ENCODE measurements at places on chromosomes 7 and 10.

- DNase-seq, result no peak
Measured at GRCh38 chr10:67668448-67668847, 27.5 kb downstream of the CTNNA3 start.

DNA sequence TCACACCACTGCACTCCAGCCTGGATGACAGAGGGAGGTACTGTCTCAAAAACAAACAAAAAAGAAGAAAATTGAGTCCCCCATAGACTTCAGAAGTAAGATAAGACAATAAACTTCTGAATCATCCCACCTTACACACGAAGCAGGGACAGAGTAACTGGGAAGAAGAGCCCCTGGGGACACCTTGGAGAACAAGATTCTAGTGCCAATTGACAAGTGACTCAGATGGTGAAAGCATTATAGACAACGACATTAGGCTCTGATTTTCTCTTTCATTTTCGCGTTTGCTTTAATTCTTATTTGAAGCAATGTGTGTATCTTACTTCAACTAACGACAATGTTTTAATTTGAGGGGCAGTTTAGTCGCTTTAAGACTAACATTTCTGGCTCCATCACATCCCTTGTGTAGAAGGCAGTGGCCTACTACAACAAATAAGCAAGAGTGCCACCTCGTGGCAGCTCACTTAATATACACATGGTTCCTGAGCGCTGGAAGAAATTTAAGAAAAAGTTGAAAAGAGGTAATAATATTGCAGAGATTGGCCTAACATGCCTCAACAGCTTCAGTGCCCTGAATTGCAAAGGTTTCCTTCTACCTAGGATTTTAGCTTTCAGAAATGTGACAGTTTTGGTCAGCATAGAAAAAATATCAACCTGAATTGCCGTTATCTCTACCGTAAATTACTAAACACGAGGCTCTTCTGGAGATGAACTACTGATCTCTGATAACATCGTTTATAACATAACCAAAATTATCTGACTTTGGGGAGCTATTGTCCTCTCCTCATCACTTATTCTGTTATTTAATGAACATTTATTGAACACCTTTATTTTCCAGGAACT, 36.7 kb downstream of the ASNS start:
- peak; percentile 24 for DNase-seq

DNA sequence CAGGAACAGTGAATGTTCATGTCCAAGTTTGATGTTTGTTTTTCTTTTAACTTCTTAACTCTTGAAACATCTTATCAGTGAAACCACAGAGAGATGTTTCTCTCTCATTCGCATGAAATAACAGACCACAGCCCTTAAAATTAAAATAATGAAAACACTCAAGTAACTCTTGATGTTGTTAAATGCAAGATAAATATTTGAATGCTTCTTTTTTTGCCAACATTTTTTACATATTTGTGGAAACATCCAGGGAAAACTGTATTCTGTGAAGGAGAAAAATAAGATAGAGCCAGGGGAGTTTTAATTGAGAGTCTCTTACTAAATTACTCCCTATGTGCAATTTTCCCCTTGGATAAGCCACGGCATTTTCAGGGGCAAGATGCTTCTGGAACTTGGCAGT, 361.8 kb upstream of the MGMT start:
- no peak for DNase-seq

GRCh38 chr7:92634924-92635519, 44.8 kb upstream of the FAM133B start:
- no peak for DNase-seq

- DNase-seq, result no peak
Measured at GRCh38 chr7:53984776-53985175, 557.4 kb upstream of the VSTM2A start.

- no peak for DNase-seq
Measured at GRCh38 chr7:16396766-16397500, 24.4 kb downstream of the CRPPA start.

- no peak for DNase-seq
Measured at GRCh38 chr7:43351683-43352082, 231.2 kb upstream of the STK17A start.

DNA sequence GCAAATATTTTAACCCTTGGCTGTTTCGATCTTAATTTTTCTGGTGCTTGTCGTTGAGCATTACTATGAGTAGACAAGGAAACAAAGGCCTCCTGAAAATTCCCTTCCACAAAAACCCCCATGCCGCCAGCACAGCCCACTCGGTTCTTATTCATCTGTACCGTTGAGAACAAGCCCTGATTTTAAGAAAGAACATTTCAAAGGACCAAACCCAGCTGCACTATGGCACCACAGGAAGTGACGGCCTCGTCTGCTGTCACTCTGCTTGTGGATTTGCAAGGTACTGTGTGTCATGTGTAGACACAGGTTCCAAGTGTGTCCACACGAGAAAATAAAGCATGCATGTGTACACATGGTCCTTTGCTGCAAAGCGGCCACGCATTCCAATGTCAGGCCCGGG, 285.2 kb downstream of the DNAJB6 start:
- no peak for DNase-seq

- DNase-seq, result no peak
Measured at GRCh38 chr10:122014652-122015248, 25.8 kb downstream of the TACC2 start.

GRCh38 chr7:97351488-97351887, 234.0 kb downstream of the SDHAF3 start:
- no peak for DNase-seq

- DNase-seq, result no peak
Measured at GRCh38 chr7:121376979-121377378, 19.1 kb downstream of the FAM3C start.

- no peak for DNase-seq
Measured at GRCh38 chr7:84682543-84682942, 488.0 kb upstream of the SEMA3A start.

GRCh38 chr7:3294432-3295100, 6.5 kb upstream of the SDK1 start:
- no peak for DNase-seq

- DNase-seq, result no peak
Measured at GRCh38 chr7:90764848-90765570, 168.9 kb downstream of the CDK14 start.

DNA sequence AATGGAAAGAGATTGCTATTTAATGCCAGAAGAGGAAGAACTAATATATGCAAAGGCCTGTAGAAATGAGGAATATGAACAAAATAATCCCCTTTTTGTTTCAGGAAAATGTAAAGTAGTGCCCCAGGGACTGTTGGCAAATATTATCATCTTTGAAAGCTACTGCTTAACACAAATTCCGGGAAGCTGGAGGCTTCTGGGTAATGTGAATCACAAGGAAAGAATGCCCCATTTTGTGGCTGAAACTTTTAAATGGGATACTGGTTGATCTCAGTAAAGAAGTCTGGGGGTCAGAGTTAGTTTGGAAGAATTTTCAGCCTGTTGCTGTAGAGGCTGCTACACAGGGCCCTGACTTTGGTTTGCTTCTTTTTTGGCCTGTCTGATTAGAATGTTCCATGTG, 141.0 kb downstream of the PTEN start:
- no peak for DNase-seq

DNA sequence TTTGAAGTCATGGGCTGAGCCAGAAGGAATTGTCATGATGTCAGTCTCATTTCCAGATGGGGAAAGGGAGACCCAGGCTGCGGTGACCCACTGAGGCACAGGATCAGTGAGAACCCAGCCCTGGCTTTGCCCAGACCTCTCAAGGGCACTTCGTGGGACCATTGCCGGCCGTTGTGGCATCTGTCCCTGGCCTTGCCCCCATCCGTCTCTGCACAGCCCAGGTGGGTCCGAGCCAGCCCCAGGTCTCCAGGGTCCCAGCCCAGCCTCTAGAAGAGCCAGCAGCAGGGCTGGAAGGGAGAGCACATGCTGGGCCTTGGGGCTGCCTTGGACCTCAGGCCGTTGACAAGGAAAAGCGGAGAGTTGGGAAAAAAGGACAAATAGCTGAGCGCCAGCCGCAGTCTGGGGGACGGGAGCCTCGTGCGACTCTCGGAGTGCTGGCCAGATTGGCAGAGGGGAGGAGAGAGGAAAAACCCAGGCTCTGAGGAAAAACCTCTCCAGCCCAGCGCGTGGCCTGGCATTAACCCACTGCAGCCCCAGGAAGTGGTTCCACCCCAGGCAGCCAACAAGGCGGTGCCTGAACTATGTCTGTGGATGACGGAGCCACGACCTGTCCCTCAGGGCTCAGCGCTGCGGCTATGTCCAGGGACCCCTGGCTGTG, 30.2 kb downstream of the GRIFIN start:
- DNase-seq, result no peak

- no peak for DNase-seq
Measured at GRCh38 chr10:27986821-27987220, 12.1 kb downstream of the ODAD2 start.

GRCh38 chr7:141072548-141073172, 1.2 kb upstream of the TMEM178B start:
- DNase-seq, result no peak

- DNase-seq, result peak; percentile 40
Measured at GRCh38 chr10:48658243-48658974, 26.3 kb upstream of the WDFY4 start.

DNA sequence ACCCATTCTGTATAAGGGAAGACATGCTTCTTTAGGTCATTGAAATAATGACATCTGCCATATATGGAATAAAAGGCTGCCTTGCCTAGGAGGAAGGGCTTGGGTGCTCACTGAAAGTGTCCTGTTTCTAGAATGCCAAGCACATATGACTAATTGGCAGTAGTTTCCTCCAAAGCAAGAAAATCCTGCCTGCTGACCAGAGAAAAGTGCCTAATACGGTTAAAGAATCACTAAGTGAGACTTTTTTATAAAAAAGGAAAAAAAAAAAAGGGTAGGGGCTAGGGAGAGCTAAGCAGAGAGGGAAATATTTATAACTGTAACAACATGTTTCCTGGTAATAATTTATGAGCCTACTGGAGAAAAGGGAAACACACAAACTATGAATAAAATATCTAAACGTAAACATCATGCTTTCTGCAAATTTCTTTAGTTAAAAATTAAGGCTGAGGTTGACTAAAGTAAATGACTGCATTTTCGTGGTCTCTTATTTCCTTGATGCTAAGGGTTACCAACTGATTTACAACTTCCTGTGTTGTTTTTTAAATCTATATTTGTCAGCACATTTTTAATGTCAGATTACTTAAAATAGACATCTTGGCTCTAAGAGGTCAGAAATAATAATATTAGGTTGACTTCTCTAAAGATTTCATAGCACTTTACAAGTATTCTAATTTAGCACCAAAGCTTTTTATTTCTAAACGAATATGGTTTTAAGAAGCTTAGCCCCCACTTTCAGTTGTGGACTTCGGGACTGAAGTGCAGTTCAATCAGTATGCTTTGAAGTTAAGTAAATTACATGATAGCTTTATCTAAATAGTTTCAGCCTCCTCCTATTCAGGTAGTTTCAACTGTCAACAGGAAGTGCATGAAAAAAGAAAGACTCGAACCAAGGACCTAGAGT, 89.6 kb downstream of the CABCOCO1 start:
- DNase-seq, result no peak

GRCh38 chr10:12081879-12082557, 13.3 kb downstream of the DHTKD1 start:
- DNase-seq, result no peak

DNA sequence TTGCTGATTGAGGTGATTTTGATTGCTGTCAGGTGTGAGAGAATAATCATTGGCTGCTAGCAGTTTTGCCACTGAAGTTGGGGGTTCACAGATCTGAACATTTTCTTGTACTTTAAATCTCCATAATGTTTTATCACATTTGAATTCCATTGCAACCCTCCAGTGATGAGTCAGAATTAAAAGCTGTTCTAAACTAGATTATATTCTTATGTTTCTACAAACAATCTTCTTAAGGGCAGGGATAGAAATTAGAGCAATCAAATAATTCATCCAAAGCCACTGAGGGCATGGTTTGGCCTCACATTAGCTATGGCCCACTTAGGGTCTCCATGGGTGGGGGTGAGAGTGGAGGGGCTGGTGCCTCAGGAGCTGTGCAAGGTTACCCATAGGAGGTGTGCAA, 53.0 kb upstream of the RPA3 start:
- no peak for DNase-seq

- no peak for DNase-seq
Measured at GRCh38 chr7:89623018-89623672, 531.1 kb upstream of the STEAP1 start.

- DNase-seq, result no peak
Measured at GRCh38 chr10:104359811-104360210, 6.2 kb downstream of the CFAP58 start.

GRCh38 chr7:151597541-151598444, 78.1 kb upstream of the RHEB start:
- DNase-seq, result no peak

GRCh38 chr10:133207627-133208026, 22.4 kb upstream of the UTF1 start:
- DNase-seq, result no peak

GRCh38 chr7:45461026-45461425, 113.1 kb upstream of the ADCY1 start:
- no peak for DNase-seq

DNA sequence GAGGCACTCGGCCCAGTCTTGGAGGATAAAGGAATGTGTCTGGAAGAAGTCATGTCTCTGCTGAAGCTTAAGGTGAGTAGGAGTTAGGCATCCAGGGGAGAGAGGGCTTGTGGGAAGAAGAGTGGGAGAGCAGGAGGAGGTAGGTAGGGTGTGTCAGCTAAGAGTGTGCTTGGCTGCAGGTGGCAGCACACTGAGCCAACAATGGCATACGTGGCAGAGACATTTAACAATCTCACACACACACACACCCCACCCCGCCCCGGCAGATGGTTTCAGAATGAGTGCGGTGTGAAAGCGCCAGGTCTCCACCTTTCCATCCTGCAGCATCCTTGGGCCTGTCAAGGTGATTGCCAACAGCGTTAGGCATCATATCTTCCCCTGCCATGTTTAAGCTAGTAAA, 11.2 kb upstream of the ARPC1A start:
- DNase-seq, result no peak

GRCh38 chr10:118901380-118901779, 128.1 kb upstream of the NANOS1 start:
- no peak for DNase-seq

DNA sequence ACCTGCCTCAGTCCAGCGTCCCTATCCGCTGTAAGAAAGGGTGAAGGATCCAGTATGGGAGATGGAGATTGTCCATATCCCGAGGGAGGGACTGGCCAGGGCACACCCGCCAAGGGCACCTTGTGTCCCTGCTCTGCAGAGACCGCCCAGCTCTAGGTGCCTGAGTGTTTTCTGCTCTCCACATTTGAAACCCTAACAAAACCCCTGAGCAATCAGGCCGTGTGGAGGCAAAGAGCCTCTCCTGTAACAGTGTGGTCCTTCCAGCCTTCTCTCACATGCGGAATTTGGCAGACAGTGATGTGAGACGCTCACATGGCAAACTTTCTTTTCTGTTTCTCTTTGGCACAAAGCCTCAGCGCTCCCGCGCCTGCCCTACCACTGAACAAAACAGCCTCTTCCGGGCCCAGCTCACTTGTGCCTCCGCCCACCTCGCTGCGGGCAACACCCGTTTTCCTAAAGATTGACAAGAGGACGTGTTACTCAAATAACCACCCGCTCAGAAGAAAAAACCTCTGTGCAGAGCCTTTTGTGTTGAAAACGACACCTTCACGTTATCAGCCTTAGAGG, 514.8 kb downstream of the DNAJB6 start:
- peak; percentile 36 for DNase-seq

Data from stimulated activated CD4-positive, alpha-beta T cell treated with anti-CD3 and anti-CD28 coated beads, Interleukin-15, amount 100 ng/mL, for 1 hour (primary cell).